AG20443 (cell line): ENCODE measurements at places on chromosomes 1 and 21.

- DNase-seq = peak; percentile 68
Observed at GRCh38 chr1:186605762-186606350, 74.4 kb downstream of the PTGS2 start.

GRCh38 chr1:226863446-226863845, 7.0 kb upstream of the PSEN2 start:
- peak; percentile 76 for DNase-seq

DNA sequence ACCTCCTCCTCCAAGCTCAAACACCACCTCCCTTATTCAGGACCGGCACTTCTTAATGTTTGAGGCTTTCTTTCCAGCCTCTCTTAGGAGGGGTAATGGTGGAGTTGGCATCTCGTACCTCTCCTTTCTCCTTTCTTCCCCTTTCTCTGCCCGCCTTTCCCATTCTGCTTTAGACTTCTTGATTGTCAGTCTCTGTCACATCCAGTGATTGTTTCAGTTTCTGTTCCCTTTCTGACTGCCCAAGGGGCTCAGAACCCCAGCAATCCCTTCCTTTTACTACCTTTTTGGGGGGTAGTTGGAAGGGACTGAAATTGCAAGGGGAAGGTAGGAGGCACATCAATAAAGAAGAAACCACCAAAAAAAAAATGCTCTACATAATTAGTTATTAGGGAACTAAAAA, 5.6 kb downstream of the ELK4 start:
- DNase-seq = no peak

- DNase-seq = peak; percentile 96
Observed at GRCh38 chr1:212470059-212470458, 37.3 kb downstream of the NENF start.

DNA sequence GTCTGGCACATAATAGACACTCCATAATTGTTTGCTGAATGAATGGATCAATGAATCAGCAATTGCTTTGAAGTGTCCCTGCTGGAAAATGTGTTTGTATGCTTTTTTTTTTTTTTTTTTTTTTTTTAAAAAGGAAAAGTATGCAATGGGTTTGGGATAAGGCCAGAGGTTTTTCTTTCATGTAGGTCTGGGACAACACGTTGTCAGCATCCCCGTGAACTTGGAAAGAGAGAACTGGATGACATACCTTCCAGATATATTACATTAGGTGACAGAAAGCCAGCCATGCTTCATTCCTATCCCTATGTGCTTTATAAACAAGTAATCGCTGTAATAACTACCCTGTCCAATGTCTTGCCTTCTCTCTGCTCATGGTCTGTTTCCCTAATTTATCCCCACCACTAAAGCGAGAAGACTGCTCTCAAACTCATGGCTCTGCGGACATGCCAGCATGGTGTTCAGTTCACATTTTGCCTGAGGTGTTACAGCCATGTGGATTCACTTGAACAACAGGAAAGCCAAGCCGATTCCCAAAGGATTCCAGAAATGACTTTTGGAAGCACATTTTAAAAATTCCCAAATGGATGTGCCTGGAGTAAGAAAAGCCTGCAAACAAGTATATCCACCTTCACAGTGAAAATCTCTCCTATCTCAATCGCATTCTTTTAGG, 34.8 kb upstream of the GREM2 start:
- no peak for DNase-seq

GRCh38 chr1:43760745-43761317, 53.5 kb downstream of the ST3GAL3 start:
- no peak for DNase-seq

GRCh38 chr1:169853341-169853740, 40.4 kb downstream of the SCYL3 start:
- no peak for DNase-seq

GRCh38 chr21:39098696-39099200, 84.5 kb downstream of the PSMG1 start:
- no peak for DNase-seq

GRCh38 chr1:160837558-160838205, 25.0 kb downstream of the CD244 start:
- peak; percentile 21 for DNase-seq

- no peak for DNase-seq
Observed at GRCh38 chr1:155202731-155203515, 4.8 kb downstream of the THBS3 start.

DNA sequence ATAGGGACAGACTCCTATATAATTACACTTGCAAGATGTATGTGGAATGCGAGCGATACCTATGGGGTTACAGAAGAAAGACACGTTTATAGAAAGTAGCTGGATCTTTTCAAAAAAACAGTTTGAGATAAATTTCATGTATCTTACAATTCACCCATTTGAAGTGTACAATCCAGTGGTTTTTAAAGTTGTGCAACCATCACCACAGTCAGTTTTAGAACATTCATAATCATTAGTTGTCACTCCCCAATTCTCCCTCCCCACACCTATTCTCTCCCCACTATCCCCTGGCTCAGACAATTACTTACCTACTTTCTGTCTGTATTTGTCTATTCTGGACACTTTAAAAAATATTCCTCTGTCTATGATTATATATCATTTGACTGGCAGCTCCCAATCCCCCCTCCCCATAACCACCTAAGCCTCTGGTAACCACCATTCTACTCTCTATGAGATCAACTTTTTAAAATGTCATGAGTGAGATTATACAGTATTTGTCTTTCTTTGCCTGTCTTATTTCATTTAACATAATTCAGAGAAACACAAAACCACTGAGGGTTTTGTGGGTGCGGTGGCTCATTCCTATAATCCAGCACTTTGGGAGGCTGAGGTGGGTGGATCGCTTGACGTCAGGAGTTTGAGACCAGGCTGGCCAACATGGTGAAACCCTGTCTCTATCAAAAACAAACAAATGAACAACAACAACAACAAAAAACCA, 39.1 kb downstream of the MRPS6 start:
- no peak for DNase-seq

DNA sequence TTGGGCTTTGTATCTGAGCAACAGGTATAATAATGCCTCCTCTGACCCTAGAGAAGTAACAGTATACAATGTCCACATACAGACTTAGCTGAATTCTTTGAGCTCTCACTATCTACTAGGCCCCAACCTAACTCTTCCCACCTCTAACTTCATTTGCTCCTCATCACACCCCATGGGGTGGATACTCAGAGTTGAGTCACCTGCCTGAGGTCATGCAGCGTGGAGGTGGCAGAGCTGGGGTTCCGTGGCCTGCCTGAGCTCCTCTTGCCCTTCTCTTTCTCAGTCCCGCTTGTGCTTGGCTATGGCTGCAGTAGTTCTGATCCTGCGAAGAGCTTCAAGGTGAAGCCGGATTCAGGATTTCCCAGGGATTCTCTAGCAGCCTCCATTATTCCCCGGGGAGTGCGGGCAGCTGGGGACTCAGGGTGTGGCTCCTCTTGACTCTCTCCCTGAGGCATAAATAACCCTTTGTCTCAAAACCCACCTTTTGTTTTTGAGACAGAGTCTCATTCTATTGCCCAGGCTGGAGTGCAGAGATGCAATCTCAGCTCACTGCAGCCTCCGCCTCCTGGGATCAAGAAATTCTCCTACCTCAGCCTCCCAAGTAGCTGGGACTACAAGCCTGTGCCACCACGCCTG, 29.9 kb upstream of the ACTL8 start:
- DNase-seq = no peak

GRCh38 chr1:1112237-1112985, 3.5 kb downstream of the C1orf159 start:
- no peak for DNase-seq

- no peak for DNase-seq
Observed at GRCh38 chr1:115123116-115123515, 33.8 kb upstream of the TSPAN2 start.

GRCh38 chr1:22250724-22251123, 107.8 kb upstream of the WNT4 start:
- DNase-seq = peak; percentile 82

GRCh38 chr1:90710579-90711536, 6.2 kb downstream of the BARHL2 start:
- no peak for DNase-seq

DNA sequence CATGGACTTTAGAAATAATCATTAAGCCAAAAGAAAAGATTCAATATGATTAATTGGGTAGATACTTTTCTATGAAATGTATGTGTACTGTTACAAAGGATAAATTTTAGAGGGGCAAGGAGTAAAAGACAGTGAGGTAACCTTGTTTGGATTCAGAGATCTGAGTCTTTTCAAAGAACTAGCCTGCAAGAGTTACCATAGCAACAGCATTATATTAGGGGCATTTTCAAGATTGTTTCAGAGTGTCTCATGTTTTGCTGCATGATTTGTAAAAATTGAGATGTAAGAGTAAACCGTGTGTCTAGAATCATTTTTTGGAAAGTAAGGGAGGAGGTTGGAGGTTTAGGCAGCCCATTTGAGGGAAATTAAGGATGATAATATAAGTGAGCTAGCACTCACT, 70.6 kb upstream of the KIAA1614 start:
- peak; percentile 71 for DNase-seq

DNA sequence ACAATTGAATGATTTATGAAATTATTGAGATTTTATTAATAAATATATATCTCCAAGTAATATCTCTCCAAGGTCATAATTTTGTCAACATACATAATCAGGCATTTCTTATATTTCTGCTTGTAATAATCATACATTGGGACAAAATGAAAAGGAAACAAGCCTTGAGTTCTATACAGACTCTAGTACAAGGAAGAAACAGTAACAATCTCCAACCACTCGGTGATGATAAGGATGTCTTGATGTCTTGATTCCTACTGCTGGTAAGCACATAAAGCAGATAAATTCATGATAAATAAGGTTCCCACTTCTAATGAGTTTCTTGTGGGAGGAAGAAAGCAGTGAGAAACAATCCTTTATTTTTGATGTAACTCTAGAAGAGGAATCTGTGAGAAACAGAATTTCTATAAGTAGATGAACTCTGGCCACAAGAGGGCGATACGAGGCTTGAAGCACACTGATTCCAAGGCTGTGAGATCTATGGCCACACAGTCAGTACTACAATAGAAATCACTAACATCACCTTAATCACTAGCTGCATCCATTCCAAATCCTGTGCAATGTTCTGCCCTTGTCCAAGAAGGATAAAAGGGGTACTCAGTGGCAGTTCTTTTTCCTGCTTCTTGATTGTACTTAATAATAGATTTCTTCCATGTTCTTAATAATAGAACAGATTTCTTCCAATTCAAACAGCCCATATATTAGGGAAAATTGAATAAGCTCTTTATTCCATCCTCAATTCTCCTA, 41.4 kb upstream of the LRRC8B start:
- DNase-seq = peak; percentile 68

- DNase-seq = no peak
Observed at GRCh38 chr1:218600968-218601367, 255.8 kb downstream of the TGFB2 start.

GRCh38 chr1:180194048-180194425, 36.0 kb upstream of the LHX4 start:
- DNase-seq = no peak

DNA sequence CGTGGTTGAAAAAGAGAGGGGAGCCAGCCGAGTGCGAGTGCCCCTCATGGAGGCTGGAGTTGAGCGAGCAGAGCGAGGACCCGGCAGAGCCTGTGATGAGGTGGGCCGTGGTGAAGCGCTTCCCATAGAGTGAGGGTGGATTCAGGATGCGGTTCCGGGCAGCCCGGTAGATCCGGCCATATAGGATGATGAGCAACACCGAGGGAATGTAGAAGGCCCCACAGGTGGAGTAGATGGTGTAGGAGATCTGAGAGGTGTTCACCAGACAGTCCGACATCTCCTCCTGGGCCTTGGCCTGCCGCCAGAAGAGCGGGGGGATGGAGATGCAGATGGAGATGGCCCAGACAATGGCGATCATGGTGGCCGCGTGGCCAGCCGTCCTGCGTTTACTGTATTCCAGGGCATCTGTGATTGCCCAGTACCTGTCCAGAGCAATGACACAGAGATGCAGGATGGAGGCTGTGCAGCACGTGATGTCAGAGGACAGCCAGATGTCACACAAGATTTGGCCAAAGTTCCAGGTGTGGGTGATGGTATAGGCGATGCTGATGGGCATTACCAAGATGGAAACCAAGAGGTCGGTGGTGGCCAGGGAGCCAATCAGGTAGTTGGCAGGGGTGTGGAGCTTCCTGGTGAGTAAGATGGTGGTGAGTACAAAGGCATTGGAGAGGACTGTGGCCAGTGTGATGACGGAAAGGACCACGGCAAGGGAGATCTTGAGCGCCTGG, 23.7 kb downstream of the HTR1D start:
- DNase-seq = no peak

DNA sequence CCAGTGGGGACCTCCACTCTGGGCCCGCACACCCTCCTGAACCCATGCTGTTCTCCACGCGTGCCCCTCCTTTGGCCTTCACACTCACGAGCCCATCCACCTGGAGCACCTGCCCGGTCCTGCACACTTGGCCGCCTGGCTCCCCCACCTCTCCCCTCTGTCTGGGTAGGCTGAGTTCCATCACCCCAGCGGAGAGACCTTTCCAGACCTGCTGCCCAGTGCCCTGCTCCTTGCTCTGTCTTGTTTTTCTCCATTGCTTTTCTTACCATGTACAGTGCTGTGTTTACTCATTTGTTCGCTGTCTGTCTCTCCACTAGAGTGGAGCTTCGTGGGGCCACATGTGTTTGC, 351.0 kb upstream of the VAMP3 start:
- no peak for DNase-seq

DNA sequence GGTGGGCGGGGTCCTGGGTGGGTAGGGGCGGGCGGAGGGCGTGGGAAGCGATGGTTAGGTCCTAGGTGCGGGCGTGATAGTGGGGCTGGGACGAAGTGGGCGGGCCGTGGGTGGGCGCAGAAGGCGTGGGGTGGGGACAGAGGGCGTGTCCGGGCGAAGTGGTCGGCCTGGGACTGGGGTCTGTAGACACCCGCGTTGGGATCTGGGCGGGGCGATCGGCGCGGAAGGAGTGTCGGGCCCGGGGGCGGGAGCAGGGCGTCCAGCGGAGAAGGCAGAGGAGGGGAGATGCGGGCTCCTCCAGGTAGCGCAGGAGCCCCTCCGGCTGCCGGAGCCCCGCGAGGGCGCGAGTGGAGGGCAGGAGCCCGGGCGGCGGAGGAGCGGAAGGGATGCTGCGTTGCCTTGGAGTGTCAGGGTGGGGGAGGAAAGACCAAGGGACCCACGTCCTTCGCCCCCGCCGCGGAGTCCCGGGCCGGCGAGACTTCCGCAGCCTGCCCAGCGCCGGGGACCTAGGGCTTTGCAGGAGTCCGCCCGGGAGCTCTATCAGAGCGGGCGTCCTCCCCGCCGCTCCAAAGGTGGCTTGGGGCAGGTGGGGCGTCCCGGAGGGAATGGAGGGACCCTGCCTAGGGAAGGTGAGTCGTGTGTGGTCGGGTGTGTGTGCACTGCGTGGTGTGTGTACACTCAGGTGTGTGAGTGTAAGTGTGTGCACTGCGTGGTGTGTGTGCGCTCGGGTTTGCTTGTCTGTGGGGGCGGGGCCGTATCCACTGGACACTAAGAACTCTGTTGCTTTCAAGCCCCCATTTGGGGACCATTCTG, 27.0 kb upstream of the PRSS38 start:
- no peak for DNase-seq

DNA sequence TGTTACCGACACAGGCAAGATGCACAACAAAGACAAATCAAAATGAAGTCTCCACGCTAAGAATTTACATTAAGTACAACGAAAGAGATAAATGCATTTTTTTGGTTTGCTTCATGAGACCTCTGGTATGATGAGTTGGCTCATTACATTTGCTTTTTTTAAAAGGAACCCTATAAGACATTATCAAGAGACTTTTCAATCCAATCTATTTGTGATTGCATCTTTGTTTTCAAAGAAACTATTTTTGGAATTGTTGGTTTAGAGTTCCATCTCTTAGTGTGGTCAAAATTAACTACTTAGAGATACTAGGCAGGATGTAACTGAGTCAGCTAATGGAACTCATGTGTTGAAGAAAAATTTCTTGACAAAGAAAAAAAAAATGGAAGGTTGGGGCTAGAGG, 200.1 kb downstream of the ZC3H11B start:
- no peak for DNase-seq
